ENCODE measurements at places on chromosomes 6 and 20.

- DNase-seq = no peak
Measured at GRCh38 chr6:132041706-132042105, 90.5 kb upstream of the CCN2 start.

GRCh38 chr20:57581202-57582028 lies 20.5 kb downstream of the PCK1 start:
- DNase-seq = no peak

DNA sequence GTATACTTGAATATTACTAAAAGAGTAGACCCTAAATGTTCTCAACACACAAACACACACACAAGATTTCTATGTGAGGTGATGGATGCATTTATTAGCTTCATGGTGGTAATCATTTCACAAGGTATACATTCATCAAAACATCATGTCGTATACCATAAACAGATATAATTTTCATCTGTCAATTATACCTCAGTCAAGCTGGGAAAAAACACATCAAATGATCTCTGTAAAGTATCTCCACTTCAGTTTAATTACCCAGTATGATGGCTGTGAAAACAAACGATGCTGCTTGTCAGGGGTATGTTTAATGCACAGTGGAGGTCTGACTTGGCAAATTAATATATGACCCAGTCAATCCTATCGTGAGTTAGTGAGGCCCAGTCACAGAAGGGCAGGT lies 157.2 kb downstream of the MTFR2 start:
- DNase-seq = no peak

DNA sequence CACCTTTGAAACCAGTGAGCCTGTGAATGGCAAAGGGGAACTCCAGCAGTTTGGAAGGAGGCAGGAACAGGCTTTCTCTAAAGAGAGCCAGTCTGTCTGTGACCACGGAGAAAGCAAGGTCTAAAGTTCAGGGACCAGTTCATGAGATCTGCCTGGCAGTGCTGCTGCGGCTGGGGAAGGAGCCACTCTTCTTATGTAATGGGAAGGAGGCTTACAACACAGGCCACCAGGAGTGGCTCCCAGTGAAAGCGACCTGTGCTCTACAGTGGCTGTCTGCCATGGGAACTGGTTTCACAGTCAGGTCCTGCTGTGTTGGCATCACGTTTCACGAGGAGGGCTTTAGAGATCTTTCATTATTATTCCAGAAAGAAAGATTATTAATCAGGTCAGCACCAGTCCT lies 291.9 kb upstream of the PRDM1 start:
- DNase-seq = peak; percentile 38

DNA sequence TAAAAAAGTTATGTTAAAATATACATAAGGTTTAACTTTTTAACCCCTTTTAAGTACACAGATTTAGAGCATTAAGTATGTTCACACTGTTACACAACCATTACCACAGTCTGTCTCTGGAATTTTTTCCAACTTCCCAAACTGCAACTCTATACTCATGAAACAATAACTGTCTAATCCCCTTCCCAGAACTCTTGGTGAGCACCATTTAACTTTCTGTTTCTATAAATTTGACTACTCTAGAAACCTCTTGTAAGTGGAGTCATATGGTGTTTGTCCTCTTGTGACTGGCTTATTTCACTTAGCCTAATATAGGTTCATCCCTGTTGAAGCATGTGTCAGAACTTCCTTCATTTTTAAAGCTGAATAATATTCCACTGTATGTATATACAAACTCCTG lies 98.1 kb downstream of the MAP3K7 start:
- no peak for DNase-seq

GRCh38 chr6:11475016-11475415 lies 62.5 kb upstream of the TMEM170B start:
- DNase-seq = no peak

GRCh38 chr6:39882531-39882899 lies 51.7 kb downstream of the MOCS1 start:
- DNase-seq = no peak

DNA sequence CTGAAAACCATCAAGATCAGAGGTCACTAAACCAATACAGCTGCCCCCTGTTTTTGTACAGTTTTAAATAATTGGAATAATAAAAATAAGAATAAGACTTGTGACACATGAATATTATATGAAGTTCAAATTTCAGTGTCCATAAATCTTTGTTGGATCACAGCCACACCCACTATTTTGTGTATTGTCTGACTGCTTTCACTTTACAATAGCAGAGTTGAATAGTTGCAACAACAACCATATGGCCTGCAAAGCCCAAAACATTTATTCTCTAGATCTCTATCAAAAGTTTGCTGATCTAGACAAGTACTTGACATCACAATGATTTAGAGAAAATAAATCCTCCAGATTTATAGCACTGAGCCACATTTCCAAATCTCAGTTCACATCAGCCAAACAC lies 73.6 kb downstream of the SPTLC3 start:
- DNase-seq = no peak

- DNase-seq = no peak
Measured at GRCh38 chr6:7787137-7787608, 61.3 kb downstream of the BMP6 start.

DNA sequence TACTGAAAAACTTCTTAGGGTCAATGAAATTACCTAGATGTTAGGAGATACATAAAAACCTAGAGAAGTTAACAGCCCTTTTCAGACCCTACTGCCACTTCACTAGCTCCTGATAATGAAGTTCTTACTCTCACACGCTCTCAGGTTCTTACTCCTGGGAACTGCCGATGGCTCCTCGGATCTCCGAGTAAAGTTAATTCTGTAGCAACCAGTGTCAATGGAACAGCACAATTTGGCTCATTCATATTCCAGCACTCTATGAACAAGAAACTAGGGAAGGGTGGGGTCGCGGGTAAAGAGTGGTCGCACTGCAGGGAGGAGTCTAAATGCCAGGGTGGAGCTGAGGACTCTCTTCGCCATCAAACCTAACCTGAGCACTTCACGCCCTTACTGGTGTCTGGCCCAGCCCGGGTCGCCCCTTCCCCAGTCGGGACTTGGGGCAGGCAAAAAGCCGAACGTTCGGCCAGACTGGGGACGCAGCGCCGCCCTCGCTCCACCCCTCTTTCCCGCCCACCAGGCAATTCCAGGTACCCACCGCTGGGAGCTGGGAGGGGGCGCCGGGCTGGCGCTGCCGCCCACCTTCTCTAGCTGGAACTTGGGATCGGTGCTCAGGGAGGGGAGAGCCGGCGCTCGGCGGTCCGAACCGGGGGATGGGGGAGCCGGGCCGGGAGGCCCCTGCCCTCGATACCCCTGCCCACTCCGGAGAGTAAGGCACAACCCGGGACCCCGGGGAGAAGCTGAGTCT lies 744 bp downstream of the RAB23 start:
- peak; percentile 47 for DNase-seq

- DNase-seq = no peak
Measured at GRCh38 chr6:35161776-35162607, 20.9 kb upstream of the TCP11 start.

GRCh38 chr6:117603821-117604220 lies 1.5 kb upstream of the GOPC start:
- DNase-seq = no peak

DNA sequence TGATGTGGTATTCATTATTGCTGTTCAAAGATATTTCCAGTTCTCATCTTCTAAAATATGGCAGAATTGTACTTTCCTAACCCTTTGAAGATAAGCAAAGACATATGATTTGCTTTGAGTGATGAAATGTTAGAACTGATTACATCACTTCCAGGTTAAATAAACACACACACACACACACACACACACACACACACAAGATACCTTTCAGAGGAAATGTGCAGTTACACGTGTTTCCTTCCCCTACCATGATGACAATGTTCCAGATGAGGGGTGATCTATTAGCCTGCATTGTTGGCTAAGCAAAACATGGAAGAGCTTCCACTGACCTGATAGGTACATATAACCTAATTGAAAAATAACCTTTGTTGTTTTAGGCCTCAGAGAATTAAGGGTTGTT lies 11.7 kb upstream of the FRK start:
- no peak for DNase-seq

GRCh38 chr6:34143884-34144580 lies 1.9 kb downstream of the GRM4 start:
- no peak for DNase-seq

GRCh38 chr20:32218156-32218900 lies 10.6 kb downstream of the POFUT1 start:
- no peak for DNase-seq

DNA sequence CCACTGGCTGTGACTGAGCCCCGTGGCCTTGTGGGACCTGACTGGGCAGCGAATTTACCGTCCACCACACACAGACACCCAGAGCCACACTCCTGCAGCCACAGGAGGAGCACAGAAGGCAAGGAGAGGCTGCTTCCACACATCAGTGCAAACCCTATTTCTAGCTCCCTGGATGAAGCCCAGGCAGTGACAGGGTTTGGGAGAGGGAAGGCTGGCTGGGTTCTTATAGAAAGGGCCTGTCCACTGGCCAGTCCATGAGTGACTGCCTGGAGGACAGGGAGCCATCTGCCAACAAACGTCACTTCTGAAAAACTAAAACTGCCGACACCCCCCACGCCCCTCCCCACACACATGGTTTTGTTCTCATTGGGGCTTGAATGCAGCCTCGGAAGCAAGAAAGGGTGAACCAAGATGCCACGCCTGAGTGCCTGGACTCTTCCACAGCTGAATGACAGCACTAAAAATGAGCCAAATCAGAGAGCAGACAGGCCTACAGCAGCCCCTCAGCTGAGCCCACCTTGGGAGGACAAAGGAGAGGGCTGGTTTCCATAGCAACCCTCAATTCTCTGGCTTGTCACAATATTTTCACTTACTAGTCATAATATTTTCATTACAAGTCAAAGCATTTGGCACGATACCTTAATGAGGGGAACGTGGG lies 38.4 kb downstream of the RRBP1 start:
- no peak for DNase-seq

GRCh38 chr6:23371132-23371915 lies 754.7 kb upstream of the NRSN1 start:
- DNase-seq = no peak

DNA sequence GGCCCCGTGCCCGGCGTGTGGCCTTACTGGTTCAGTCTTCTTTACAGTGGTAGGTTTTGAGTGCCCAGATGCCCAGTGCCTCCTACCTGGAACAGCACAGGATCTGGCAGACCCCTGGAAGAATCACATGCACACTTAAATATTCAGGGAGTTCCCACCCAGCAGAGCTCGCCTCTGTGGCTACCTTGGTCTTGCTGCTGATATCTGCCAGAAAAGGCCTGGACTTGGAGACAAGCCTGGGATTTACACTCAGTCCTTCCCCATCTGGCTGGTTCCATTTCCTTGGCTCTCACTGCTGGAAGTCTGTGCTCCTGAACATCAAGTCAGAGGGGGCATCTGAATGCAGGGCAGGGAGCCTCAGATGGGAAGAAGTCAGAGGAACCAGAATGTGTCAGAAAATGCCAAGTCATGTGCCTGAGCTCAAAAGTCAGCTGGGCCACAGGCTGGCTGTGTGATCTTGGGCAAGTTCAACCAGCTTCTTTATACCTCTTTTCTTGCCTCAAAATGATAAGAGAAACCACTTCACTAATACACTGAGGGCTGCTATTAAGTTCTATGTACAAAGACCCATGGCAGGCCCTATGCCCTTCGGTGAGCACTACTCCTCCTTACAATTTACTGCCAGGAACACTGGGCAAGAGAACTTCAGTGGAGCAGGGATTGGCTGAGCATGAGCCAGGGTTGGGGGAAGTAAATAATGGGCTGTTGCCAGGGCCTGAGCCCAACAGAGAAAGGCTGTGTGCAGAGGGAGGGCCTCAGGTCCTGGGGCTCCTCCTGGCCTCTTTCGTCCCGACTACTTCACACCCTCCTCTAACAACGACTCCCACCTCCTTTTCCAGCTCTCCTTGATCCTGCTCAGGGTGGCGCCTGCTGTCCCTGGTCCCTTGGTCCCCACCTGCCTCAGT lies 158.1 kb upstream of the PROKR2 start:
- no peak for DNase-seq

GRCh38 chr20:57618091-57618763 lies 2.0 kb downstream of the ZBP1 start:
- peak; percentile 45 for DNase-seq

DNA sequence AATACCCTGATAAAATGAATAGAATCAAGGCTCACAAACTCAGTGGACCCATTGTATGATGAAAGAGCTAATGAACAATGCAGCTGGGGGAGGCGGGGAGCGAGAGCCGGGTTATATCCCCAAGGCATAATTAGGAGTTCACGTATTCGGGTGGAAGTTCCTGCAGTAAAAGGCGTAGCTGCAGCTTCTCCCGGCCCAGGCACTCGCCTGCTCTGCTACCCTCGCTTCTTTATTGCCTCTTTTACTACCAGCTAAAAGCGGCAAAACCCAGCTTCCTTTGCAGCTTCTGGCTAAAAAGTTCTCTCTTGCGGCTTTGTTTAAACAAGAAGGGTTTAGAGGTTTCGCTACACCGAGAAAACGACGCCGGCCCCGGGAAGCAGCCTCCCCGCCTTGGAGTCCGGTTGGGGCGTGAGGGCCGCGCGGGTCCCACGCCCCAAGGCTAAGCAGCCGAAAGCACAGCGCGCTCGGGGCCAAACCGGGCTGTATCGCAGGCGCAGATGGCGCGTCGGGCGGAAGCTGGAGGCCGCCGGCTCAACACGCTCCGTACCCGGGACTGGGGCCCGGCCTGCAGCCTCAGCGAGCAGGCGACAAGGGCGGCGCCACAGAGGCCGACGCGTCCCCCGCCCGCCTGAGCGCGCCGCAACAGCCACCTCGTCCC lies 1.6 kb downstream of the ZBTB2 start:
- DNase-seq = peak; percentile 73

DNA sequence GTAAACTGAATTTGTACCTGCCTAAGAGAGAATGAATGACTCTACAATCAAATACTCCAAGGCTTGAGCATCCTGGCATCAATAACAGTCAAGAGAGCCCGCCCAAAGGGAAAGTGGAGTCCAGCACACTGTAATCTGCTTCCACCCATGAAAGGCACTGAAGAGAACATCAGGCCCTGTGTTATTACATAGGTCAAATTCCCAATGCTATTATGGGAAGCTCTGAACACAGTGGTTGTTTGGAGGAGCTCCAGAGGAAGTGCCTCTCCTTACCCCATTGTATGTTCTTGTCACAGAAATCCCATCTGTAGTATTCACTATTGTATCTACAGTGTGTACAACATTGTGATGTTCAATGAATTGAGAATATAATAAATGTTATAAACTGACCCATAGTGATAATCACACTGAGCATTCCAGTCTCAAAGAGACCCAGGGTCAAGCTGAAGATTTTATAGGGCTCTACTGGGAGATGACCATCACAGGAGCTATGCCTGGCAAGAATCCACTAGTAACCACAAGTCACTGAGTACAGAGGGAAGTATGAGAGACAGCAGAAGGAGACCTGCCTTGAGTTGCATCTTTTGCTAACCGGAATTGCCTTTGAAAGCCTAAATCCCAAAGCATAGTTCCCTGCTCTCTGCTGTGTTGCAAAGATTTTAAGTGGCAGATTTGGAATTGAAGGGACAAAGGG lies 446.7 kb downstream of the GJA1 start:
- no peak for DNase-seq

GRCh38 chr20:20971810-20972209 lies 134.3 kb downstream of the LINC00237 start:
- DNase-seq = no peak

GRCh38 chr6:26311012-26311384 lies 54.0 kb upstream of the BTN3A2 start:
- peak; percentile 49 for DNase-seq

DNA sequence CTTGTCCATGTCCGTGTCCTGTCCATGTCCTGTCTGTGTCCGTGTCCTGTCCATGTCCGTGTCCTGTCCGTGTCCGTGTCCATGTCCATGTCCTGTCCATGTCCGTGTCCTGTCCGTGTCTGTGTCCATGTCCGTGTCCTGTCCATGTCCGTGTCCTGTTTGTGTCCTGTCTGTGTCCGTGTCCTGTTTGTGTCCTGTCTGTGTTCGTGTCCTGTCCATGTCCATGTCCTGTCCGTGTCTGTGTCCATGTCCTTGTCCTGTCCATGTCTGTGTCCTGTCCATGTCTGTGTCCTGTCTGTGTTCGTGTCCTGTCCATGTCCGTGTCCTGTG lies 55.0 kb upstream of the BHLHE23 start:
- no peak for DNase-seq
